ENCODE measurements at places on chromosomes 7 and 10.
A peak's percentile ranks its signal among the peaks of the same experiment; 100 is the strongest.

DNA sequence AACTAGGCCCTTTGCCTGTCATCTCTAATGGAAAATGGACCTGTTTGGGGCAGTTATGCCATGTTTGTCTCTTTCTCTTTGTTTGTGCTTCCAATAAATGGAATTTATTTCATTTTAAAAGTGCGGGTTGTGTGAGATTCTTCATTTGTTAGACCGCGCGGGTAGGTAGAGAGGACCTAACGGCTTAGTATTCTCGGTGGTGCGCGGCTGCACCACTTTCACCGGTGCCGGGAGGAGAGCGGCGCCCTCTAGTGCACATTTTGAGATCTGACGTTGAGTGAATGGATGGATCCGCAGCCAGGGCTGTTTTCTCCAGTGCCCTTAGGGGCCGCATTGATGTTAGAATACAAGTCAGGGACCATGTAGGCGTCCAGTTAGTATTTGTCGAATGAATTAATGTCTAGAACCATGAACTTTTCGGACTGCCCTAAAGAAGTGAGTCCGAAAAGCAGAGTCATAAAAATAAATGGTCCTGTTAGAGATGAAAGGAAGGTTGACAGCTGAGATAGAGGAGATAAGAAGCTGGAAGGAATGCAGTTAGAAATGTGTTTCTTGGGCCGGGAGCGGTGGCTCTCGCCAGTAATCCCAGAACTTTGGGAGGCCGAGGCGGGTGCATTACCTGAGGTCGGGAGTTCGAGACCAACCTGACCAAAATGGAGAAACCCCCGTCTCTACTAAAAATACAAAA lies 29.3 kb upstream of the GIMAP8 start:
- DNase-seq: peak; percentile 82

GRCh38 chr7:120617275-120617674 lies 240.7 kb downstream of the TSPAN12 start:
- DNase-seq: no peak

- DNase-seq: peak; percentile 76
Observed at GRCh38 chr10:86900955-86901354, 56.5 kb downstream of the MMRN2 start.

DNA sequence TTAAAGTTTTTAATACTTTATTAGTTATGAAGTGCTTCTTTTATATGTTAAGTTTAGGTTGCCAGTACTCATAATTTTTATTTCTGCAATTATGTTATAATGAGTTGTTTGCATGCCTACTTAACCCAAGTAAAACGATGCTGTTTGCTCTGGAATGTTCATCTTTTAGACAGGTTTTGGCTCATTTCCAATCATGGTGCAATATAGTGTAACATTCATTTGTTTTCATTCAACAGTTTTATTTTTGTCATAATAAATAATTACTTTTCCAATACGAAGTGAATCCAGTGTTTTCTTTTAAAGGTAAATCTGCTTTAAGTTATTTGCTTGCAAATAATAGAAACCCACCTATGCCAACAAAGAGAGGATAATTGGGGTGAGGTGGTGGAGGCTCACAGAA lies 22.1 kb downstream of the ARL5B start:
- DNase-seq: no peak

- DNase-seq: peak; percentile 30
Observed at GRCh38 chr7:88357781-88358525, 51.3 kb upstream of the STEAP4 start.

DNA sequence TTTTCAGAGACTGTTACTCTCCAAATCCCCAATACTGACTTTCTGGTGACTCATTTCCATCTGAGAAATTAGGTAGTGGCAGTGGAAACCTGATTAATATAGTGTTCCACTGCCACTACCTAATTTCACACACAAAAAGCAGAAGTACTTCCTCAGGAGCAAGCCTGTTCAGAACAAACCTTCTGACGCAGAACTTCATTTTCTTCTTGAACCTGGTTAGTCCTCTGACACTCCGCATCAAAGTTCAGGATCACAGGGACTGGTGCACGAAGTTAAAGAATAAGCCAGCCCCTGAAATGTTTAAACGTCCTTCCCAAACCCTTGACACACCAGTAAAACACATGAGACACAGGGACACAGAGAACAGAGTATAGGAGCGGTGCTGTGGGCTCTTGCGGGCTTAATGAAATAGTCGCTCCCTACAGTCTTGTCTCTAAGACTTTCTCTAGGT lies 4.4 kb downstream of the WDR91 start:
- no peak for DNase-seq

DNA sequence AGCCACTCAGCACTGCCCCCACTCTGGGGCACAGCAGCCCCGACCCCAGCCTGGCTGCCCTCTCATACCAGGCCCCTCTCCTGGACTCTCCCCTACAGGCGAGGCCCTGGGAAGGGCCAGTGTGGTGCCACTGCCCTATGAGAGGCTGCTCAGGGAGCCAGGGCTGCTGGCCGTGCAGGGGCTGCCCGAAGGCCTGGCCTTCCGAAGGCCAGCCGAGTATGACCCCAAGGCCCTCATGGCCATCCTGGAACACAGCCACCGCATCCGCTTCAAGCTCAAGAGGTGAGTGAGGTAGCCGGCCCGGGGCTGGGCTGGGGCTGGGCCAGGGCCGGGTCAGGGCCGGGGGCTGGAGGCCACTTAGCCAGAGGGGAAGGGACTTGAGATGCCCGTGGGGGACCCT lies 64.3 kb downstream of the GTF2IRD1 start:
- DNase-seq: no peak

GRCh38 chr10:72009425-72010081 lies 45.4 kb downstream of the CHST3 start:
- peak; percentile 91 for DNase-seq

GRCh38 chr7:106597751-106598546 lies 63.0 kb downstream of the CCDC71L start:
- no peak for DNase-seq

DNA sequence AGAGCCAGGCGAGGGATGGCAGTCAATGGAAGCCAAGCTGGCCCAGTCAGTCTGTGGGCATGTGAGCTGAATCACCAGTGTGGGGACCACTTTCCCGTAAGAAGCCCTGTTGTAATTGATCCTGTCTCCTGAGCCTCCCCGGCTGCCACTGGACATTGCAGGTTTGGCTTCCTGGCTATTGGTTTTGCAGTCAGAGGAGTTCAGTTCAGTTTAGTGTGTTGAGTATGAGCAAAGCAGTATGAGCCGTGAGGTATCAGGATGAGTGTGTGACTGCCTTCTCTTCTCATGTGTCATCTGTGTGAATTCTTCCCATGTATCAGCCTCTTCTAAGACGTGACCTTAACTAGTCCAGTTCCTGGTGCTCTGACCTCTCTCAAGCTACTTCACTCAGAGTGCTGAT lies 227.4 kb downstream of the PRKG1 start:
- peak; percentile 53 for DNase-seq

DNA sequence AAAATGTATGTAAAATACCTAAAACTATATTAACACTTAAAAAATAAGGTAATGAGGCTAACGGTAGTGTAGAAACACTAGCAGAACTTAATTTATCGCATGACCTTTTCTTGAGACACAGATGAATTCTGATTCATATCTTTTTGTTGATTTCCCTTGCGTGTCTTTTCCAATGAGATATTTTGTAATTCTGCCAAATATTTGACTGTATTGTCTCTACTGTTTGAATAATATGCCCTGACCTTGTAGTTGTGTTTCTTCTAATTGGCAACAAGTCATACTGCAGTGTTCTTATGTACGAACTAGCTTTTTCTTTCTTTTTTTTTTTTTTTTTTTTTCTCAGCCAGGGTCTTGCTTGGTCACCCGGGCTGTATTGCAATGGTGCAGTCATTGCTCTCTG lies 9.2 kb upstream of the ABCB1 start:
- DNase-seq: no peak

- DNase-seq: no peak
Observed at GRCh38 chr10:57014758-57015157, 653.7 kb upstream of the ZWINT start.

- DNase-seq: no peak
Observed at GRCh38 chr7:109939207-109939606, 1151.7 kb upstream of the LRRN3 start.

DNA sequence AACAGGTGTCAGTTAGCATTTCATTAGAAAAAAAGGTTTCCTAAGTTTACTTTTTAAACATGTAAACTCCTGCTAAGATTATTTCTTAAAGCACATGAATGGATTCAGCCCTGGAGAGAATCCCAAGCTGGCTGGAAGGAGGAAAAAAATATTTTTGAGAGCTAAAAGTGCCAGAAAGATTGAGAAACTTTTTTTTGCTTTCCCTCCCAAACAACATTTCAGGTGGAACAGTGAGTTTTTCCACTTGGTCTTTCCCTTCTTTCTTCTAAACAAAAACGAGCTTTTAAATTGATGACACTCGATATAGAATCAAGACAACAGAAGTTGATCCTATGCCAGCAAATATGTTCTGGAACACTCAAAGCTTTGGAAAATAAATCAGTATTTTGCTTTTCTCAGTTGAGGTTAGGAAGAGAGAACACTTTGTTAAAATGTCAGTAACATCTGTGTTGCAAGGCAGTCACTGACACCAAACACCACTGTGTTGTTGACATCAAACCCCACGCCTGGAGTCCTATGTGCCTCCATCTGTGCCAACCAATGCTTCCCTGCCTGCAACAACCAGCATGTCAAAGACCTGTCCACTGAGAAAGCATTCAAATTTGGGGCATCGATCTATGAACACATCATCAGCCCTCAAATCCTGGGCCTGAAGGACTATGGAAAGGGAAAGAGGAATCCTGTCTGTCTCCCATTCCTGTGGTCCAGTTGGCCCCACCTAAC lies 22.9 kb upstream of the INSIG1 start:
- peak; percentile 66 for DNase-seq

- peak; percentile 56 for DNase-seq
Observed at GRCh38 chr7:102125127-102125596, 161.5 kb upstream of the SH2B2 start.

DNA sequence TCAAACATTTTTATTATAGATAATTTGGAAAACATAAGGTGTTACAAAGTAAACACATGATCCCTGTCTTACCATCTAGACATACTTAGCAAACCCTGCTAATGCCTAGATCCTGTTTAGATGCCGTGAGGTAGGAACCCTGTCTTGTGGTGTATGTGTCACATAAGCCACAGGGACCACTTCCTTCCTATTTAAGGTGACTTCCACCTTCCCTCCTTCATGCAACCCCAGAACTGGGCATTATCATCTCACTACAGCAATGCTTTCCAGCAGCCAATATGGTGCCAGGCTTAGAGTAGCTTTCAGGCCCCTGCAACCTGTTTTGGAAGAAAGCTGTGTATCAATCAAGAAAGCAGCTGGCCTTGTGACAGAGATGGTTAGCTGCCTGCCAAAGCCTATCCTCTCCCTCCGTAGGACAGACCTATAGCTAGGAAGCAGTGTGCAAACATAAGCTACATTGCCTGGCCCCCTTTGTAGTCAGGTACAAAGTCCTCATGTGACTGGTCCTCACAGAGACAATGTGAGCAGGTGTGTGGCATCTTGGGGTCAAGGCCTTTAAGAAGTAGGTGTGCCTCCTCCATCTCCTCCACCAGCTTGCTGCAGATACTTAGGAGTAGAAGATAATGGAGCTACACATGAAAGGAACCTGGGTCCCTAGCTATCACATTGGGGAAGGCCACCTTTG lies 146.8 kb downstream of the SPAG6 start:
- no peak for DNase-seq

GRCh38 chr10:65675236-65675635 lies 1250.6 kb upstream of the LRRTM3 start:
- no peak for DNase-seq

DNA sequence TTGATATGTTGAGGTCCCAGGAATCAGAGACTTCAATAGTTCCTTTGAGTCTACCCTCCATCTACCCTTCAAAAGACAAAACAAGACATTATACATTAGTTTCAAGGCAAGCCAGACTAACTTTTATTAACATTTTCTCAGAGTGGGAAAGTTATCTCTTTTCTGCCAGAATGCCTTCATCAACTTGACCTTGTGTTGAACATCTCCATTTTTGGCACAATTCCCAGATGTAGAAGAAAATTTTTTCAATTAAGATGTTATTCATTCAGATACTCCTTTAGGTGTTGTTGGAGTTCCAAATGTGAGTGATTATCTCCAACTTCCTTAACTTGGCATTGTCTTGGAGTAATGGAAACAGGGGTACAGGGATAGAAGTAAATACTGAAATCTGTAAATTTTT lies 59.1 kb downstream of the NRF1 start:
- peak; percentile 66 for DNase-seq

- no peak for DNase-seq
Observed at GRCh38 chr10:114823077-114823463, 1.5 kb downstream of the FHIP2A start.

- DNase-seq: no peak
Observed at GRCh38 chr7:13965077-13965476, 24.4 kb downstream of the ETV1 start.

- no peak for DNase-seq
Observed at GRCh38 chr7:98568891-98569290, 48.2 kb upstream of the NPTX2 start.

DNA sequence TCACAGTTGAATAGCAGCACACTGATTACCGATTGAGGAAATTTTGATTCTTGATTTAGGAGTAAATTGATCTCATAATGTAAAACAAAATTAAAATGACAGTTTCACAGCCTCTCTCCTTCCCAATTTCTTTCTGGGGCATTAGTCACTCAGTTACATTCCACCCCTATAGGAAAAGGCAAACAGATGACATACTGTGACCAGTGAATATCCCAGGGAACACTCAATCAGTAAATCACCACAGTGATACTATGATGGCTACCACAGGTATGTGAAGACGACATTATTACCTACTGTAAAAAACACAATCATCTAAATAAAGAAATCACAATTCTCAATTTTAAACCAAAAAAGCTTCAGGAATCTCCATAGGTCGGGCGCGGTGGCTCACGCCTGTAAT lies 15.5 kb downstream of the CTTNBP2 start:
- no peak for DNase-seq

DNA sequence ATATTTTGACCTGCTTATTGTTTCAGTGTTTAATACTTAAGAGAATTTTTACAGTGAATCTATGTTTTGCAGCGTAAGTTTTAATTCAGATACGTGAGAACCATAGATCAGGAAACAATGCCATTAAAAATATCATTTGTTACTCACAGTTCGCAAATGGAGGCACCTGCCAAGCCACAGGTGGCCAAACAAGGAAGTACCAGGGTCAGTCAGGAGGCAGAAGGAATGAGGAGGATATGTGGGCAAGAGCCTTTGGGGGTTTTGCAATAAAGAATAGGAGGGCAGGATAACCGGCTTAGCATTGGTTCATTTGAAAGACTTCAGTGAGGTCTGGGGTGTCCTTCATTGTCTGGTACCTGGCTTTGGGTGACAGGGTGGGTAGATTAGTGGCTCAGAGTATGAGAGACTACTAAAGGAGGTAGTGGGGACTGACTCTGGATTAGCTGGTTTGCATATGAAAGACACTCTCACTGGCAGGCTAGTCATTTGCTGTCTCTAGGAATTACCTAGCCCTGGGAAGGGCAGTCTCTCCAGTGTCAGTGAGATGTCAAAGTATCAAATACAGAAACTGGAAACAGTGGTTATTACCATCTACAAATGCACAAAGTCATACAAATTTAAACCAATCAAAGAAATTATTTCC lies 132.2 kb upstream of the CAV2 start:
- DNase-seq: no peak

DNA sequence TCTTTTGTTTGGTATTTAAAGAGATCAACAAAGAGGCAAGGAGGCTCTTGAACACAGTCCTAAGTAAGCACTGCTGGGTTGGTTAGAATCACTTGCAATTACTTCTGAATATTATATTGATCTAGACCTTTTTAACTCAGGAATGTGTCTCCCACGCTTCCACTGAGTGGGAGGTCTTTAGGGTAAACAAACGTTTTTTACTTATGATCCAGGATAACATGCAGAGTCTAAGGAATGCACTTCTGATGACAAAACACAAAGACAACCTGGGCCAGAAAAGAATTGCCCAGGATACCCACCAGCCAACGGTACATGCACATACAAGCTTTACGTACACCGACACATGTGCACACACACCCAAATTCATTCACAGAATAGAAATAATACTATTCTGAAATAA lies 626.9 kb downstream of the PARD3 start:
- no peak for DNase-seq
